Stomach (tissue), 19 donors: ENCODE measurements at places on chromosomes 6 and 20. TPM values are rescaled to one million over a fixed set of nuclear protein-coding genes. Genes with fewer than 3 reads are reported as not detected.

The PRSS16 gene
- not detected for total RNA-seq

The ATF6B gene
- total RNA-seq: 22.8 TPM

The GNMT gene
- not detected for total RNA-seq

The DNPH1 gene
- 81.9 TPM for total RNA-seq

The SS18L1 gene
- total RNA-seq: 5.8 TPM

The TBXT gene
- total RNA-seq: not detected

The LPIN3 gene
- total RNA-seq: 14.2 TPM

The DEFB110 gene
- total RNA-seq: not detected
